Stimulated activated CD4-positive, alpha-beta T cell treated with anti-CD3 and anti-CD28 coated beads, Interleukin-4, amount 100 ng/mL, for 48 hours (primary cell): ENCODE measurements at places on chromosomes 16 and 17.

DNA sequence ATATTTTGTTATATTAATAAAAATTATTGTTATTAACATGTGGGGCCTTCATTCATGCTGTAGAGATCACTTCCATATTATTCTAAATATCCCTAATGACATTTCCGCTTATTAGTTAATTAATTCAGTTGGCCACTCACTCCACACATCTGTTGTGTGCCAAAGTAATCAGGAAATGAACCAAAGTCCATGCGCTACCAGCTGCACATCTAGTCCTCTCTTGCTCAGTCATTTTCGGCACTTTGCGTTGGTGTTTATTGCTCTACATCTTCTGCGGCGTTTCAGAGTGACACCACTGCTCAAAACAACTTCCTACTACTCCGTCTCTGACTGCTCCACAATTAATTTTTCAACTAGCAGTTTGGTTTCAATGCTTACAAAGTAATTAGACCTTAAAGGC lies 101.4 kb upstream of the ZFHX3 start:
- DNase-seq, result no peak

GRCh38 chr17:75103601-75104554 lies 5.9 kb upstream of the ARMC7 start:
- DNase-seq, result no peak

- no peak for DNase-seq
These were observed 364.4 kb downstream of the C16orf95 start for GRCh38 chr16:86952769-86953168.

DNA sequence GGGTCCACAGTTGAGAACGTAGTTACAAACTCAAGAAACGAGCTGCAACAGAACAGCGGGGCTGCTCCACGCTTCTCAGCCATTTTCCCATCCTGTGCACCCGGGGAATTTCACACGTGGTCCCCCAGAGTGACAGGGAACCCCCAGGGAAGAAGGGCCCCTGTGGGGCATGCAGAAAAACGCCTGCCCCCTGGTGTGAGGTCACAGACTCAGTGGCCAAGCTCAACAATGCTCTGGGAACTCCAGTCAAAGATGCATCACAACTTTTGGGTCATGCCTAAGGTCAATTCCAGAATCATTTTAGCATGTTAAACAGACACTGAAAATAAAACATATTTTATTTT lies 115.4 kb downstream of the ZNF778 start:
- DNase-seq, result no peak

DNA sequence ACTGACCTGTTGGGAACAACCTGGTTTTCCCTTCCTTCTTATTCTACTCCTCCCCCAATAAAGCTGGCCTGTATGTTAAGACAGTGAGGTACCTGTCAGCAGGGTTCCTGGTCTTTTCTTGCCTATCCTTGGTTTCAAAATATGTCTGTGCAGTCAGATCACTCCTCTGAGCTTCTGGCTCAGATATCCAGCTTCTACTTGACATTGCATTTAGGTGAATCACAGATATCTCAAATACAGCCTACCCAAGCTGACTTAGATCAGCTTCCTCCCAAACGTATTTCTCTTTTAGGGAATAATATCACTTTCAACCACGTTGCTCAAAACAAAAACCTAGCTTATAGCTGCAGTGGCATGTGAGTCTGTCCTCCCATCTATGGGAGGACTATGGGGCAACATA lies 48.7 kb downstream of the TEX14 start:
- no peak for DNase-seq

DNA sequence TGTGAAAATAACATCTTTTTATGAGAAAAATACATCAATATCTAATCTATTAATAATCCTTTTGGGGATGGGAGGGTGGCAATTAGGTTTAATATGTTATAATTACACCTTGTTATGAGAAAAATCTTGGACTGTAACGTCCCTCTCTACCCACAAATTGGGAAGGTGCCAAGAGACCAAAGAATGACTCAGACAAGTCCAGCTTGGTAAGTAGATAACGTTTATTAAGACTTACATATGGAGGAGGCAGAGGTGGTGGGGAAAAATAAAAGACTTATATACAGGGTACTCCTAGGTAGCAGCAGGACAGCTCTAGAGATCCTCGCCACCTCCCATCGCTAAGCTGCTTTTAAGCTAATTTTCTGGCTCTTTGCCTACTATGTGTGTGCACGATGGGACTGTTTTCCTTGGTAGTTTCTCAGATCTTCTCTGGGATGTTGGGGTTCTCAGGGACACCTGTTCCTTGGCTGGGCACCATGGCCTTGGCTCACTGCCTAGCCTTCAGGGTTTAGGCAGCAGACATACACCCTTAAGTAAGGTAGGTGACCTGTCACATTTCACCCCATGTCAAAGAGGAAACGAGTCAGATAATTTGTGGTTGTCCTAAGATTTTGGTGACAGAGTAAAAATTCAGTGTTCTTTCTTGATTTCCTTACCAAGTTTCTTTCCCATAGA lies 31.5 kb downstream of the RBL2 start:
- DNase-seq, result no peak

DNA sequence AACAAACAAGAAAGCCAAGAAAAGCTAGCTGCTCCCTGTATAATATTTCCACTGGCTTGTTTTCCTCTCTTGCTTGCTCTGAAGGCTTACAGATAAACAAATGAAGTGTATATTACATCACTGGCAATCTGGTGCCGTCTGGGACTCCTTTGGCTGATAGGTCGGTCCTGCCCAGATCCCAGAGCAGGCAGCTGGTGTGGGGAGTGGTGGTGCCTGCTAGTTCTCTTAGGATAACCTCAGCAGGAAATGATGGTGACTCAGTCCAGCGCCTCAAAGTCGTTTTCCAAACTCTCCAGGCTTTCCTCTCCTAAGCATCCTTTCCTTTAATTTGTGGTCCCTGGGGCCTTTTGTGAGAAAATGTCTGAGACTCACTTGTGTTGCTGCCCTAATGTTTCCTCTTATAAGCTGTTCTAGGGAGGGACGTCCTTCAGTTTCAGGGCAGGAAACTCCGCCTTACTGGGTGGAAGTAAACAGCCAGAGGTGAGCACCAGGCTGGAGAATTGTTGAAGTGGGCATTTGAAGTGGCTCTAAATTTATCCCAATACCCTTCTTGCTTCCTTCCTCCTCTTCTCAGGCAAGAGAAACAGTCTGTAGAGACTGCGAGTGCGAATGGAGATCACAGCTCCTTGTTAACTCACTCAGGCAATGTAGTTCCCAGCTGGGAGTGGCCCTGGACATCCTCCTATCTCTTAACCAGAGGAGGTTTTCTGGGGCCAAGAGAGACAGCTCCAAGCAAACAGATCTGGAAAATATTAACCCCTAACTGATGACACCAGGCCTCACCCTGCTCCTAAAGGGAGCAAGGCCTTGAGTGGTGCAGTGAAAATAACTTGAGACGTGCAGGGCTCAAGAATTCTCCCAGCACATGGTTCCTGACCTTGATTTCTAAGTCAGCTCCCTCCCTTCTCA lies 34.9 kb downstream of the CD300LF start:
- no peak for DNase-seq

GRCh38 chr17:9439851-9440250 lies 135.8 kb downstream of the STX8 start:
- DNase-seq, result no peak

DNA sequence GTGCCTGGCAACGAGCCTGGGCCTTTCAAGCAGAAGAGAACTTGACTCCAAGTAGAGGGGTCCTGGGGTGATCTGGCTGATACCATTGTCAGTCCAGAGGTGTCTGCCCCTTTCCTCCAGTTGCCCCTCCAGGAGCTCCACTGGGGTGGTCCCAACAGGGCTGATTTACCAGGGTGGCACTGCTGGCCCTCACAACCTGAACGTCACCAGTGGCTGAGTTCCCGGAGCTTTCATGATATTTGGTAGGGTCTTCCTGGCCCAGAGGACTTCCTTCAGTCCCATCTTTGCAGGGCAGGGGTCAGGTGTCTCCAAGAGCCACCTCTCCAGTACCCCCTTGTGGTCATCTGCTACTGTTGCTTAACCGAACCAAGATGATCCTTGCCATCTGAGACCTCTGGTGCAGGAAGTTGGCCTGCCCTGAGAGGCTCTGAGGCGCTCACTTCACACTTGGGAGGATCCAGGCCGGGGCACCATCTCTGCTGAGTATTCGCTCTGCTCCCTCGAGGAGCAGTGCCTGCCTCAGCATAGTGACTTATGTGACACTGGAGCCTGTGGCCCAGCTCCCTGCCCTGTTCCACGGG lies 3.5 kb downstream of the LIMD2 start:
- no peak for DNase-seq
